ENCODE measurements at places on chromosomes 3 and 15.

GRCh38 chr3:181567311-181568075 lies 144.2 kb upstream of the SOX2 start:
- no peak for DNase-seq

DNA sequence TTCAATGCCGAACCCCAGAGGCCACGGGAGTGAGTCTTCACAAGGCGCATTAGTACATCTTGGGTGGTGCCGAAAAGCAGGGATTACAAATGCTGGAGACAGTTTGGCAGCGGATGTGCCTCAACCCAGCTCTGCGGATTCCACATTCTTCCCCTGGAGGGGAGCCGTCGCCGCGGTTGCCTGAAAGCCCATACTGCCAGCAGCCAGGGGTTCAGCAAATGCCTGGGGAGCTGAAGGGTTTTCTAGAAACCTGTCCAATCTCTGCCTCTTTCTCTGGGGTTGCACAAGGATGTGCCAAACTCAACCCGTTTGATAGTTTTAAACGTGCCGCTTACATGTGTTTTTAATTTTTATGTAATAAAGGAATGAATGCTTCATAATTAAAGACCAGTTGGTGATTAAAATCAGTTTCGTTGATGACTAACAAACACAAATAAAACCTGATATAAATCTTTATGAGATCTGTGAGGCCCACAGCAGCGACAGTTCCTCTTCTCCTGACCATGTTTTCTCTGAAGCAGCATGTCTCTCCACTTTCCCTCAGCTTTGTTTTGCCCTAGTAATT lies 74.6 kb upstream of the LEKR1 start:
- peak; percentile 23 for DNase-seq

- DNase-seq = no peak
Measured at GRCh38 chr3:149506965-149507364, 32.5 kb downstream of the TM4SF4 start.

- DNase-seq = no peak
Measured at GRCh38 chr15:78841891-78842290, 30.6 kb upstream of the ADAMTS7 start.

DNA sequence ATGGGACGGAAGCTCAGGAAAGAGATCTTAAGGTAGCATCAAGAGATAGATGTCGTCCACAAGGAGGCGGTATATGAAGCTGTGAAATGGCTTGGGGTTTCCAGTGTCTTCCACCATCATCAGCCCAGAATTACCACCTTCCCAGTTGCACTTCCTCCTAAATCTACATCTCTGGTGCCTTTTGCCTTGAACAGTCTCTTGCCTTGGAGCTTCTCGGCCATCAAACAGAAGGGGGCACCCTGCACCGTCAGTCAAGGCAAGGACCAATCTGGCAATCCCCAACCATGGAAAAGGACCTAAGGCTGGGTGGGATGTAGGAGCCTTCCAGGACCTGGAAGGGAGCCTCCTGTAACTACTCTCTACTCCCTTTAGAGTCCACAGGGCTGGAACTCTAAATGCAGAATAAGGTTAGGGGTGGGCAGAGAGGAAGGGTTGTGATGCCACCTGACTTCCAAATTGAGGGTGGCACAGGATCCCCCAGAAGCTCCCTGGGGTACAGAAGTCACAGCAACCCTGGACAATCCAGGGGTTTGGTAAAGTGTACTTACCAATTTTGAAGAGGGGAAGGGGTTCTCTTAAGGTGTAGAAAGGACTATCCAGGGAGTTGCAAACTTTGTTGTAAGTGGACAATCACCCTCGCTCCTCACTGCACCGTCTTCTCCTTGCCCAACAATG lies 1.0 kb upstream of the RYR3 start:
- DNase-seq = no peak

DNA sequence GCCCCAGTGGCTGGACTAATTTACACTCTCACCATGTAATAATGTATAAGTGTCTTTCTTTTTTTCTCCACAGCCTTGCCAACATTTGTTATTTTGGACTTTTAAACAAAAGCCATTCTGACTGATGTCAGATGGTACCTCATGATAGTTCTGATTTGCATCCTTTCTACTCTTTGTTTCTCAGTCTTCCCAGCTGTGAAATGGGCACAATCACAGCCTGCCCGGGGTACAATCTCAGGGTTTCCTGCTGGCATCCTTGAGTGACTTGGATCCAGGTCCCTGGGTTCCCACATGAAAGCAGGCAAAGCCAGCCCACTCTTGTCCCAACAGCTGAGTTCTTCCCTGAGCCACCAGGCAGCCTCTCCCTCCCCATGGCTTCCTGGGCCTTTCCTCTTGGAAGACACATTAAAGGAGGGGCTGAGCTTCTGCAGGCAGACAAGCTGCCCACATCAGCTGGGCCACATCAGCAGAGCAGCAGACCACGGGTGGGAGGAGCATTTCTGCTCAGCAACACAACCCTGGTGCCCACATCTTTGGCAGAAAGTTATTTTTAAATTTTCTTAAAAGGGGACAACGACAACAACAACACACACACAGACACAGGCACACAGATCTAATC lies 82.0 kb downstream of the MYLK start:
- DNase-seq = no peak

- no peak for DNase-seq
Measured at GRCh38 chr3:116929505-116930222, 220.1 kb downstream of the TUSC7 start.

DNA sequence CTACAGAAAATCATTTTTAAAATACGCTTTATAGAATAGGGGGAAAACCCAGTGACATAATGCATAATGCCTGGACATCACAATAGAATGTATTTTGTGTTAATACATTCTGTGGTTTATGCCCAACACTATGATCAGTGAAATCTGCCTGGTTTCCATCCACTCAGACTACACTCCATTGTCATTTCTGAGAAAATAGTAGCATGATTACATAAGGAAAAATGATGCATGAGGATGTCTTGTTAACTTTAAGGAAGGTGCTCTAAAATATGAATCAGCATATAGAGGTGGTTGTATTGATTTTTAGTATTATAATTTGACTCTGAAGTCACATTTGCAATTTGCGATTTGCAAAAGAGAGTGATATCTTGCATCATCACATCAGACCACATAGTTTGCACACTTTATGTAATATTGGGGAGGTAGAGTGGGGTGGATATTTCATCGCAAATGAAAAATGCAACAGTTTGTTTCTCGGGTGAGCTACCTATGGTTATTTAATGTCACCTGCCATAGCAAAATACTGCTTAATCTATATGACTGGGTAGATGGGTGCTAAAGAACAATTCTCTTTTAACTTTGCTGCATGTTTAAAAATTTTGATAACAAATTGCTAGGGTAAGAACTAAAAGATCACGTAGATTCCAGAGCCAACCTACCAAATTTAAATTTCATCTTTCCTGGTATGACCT lies 403.9 kb downstream of the IL5RA start:
- no peak for DNase-seq

GRCh38 chr3:95407709-95408463 lies 1345.0 kb downstream of the NSUN3 start:
- DNase-seq = no peak

DNA sequence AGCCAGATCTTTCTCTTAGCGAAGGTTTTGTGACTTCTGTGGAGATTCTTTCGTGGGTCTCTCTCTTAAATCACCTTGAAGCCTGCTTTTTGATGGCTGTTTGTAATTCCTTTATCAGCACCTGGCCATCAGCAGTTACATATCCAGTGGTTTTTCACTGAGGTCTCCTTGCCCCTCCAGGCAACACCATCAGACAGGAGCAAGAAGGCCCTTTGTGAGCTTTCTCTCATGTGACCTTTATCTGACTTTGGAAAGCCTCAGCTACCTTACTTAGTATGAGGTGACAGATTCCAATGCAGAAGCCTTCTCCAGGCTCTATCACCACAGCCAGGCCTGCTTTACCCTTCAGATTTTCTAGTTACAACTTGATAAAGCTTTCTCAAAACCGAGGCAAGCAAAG lies 30.0 kb upstream of the P3H2 start:
- DNase-seq = no peak

DNA sequence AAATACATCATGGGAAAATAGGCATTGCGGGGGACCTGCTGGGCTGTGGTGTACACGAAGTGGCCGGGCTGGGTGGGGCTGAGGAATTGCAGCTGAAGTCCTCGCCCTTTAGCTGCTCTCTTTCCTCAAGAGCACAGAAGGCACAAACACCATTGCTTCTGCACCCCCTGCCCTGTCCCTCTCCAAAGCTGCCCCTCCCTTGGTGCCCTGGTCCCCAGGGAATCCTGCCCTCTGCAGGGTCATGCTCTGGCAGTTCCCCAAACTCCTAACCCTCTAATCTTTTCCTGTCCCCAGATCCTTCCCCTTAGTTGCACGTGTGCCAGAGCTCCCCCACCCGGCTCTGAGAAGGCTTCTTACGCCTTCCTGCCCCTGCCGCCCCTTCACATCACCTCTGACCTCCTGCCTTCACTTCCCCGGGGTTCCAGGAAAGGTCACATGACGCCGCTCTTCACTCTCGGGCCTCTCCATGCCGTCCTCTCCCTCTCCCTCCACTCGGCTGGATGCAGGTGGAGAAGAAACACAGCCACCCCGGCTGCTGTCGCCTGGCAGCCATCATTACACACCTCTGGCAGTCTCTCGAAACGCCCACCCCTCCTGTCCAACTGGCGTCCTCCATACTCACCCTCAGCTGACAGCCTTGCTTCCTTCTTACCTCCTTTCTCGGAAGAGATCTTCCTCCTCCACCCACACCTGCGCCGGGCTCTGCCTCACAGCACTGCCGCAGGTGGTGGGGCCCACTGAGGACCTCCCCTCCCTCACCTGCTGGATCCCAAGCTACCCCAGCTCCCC lies 6.9 kb upstream of the PCSK6 start:
- no peak for DNase-seq

DNA sequence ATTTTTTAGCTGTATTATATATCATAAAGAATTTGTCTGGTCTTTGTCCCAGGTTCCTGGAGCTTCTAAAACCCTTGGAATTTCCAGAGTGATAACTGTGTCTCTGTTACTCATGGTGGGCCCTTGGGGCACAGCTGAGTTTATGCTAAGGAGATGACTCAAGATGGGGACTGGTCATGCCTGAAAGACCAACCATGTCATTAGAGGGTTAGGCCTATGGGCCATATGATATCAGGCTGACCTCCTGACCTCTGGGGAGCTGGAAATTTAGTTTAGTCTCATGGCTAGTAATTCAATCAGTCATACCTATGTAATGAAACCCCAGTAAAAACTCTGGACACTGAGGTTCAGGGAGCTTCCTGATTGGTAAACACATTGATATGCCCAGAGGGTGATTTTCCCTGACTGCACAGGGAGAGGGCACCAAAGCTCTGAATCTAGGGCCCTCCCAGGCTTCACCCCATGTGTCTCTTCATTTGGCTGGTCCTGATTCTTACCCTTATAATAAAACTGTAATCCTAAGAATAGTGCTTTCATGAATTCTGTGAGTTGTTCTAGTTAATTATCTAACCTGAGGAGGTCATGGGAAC lies 69.6 kb downstream of the EEFSEC start:
- DNase-seq = peak; percentile 11

GRCh38 chr3:38985981-38986380 lies 65.8 kb downstream of the SCN11A start:
- no peak for DNase-seq

- no peak for DNase-seq
Measured at GRCh38 chr3:99620077-99620767, 18.2 kb upstream of the COL8A1 start.

- DNase-seq = no peak
Measured at GRCh38 chr3:126807795-126808194, 103.8 kb downstream of the CHCHD6 start.

DNA sequence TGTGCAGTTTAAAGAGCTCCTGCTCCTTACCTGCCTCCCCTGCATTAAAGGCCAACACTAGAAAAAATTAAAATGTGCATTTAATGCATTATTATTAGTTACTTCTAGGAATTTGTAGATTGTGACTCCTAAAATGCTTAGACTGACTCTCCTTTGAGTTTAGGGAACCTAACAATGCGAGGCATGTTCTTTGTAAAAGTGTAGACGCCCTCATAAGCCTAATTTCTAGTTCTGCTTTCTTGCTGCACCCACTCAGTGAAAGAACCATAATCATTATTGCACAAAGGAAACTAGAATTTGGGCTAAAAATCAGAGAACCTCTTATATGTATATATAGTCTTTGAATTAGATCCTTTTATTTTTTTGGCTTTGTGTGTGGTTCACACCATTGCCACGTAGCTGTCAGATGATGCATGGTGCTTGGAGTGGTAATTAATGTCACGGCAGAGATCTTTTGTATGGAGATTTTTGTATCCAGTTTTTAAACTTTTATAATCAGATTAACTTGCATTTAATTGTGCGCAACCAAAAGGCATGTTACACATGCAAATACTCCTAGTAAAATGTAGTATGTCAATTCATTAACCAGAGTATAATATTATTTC lies 710 bp downstream of the ABHD10 start:
- DNase-seq = no peak

- no peak for DNase-seq
Measured at GRCh38 chr3:71621825-71622537, 38.5 kb upstream of the FOXP1 start.

- DNase-seq = no peak
Measured at GRCh38 chr3:111412656-111413055, 129.3 kb upstream of the CD96 start.

- DNase-seq = peak; percentile 5
Measured at GRCh38 chr15:95684693-95685115, 645.8 kb upstream of the NR2F2 start.

GRCh38 chr15:67809441-67809840 lies 15.9 kb upstream of the SKOR1 start:
- no peak for DNase-seq

- no peak for DNase-seq
Measured at GRCh38 chr3:171165983-171166382, 139.5 kb upstream of the SLC2A2 start.

DNA sequence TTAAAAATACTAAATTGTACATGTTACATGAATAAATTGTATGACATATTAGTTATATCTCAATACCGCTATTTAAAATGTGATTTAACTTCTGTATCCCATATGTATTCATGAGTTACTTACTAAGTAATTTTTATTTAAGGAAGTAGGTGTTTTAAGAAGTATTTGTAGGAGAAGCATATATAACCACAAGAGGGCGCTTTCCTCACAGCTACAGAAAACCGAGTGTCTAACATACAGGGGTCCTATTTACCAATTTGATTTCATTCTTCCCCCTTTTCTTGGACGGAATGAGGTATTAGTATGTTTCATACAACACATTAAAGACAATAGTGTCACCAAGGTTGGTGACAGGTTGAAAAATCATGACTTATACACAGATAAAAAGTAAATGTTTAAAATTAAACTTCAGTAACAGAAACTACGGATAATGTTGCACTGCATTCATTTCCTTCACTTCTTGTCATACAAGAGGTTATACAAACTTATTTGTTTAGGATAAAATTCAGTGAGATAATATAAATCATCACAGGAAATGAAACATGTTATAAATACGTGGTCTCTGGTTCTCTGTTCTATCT lies 253.6 kb downstream of the MAGI1 start:
- no peak for DNase-seq

GRCh38 chr15:50257924-50258323 lies 7.6 kb downstream of the HDC start:
- no peak for DNase-seq

GRCh38 chr3:78507196-78507984 lies 1260.4 kb downstream of the ROBO1 start:
- peak; percentile 33 for DNase-seq

GRCh38 chr3:71659864-71660591 lies 65.2 kb downstream of the EIF4E3 start:
- no peak for DNase-seq
